ENCODE measurements at places on chromosomes 5 and 9.

DNA sequence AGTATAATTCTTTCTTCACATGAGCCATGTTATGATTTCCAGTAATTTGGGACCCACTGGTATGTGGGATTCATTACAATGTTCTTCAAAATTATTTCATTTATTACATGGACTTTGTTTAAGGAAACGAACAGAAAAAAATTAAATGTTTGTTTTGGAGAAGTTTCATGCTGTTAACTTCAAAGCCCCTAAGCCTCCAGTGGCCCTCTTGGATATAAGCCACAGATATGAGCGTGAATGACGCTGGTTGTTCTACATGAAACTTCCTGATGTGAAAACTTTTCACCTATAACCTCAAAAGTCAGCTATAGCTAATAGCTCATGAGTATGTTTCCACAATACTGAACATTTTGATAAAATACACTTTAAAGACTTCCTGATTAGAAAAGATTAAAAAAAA, 334.2 kb downstream of the PDE4D start:
- DNase-seq: peak; percentile 63

DNA sequence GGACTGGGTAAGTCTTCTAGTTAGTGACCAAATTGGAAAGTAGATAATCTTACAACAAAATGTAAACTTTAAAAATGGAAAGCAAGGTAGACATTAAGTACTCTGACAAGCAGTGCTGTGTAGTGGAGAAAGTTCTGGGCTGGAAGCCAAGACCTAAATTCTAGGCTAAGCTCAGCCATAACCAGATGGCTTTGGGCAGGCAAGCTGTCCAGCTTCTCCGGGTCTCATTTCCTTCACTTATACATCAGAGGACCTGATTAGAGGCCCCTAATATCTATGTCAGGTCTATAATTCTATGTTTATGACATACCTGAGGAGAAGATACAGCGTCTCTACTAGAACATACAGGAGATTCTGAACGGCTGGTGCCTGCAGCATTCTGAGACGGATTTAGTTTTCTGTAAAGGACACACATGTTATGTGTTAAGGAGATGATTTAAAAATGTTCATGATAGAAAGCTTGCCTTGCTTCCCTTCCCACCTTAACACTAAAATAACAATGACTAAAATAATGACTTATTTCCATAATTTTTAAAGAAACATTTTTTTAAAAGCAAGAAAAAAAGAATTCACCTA, 61.2 kb downstream of the ELL2 start:
- DNase-seq: no peak

DNA sequence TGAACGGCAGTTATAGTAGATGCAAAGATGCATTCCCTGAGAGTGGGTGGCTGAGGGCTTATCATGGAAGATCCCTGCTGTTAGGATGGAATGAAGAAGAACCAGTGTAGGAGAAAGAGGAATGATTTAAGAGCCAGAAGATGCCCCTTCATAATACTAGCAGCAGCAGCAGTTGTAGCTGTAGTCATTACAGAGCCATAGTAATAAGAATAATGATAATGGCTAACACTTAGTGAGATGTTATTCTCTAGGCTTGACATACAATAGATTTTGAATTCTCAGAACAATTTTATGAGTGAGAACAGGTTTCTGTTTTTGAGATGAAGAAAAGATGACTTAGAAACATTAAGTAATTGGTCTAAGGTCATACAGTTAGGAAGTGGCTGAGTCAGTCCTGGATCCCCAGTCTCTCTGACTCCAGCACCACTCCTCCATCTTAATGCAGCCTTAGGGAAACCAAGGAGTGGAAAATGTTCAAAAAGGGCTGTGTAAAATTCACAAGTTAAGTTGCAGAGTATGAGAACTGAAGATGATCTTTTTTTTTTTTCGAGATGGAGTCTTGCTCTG, 459.4 kb upstream of the SGCD start:
- DNase-seq: no peak

DNA sequence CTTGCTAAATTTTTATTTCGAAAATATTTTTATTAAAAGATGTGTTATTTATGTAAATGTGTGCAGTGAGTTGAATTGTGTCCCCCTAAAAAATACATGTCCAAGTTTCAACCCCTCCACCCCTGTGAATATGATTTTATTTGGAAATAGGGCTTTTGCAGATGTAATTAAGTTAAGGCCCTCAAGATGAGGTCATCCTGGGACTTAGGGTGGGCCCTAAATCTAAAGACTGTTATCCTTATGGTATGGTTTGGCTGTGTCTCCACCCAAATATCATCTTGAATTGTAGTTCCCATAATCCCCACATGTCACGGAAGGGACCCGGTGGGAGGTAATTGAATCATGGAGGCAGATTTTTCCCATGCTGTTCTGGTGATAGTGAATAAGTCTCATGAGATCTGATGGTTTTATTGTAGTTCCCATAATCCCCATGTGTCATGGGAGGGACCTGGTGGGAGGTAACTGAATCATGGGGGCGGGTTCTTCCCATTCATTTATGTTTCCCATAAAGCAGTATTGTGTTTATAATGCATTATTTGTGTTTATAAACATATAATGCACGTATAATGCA, 1.5 kb upstream of the TMED7 start:
- no peak for DNase-seq

- no peak for DNase-seq
Observed at GRCh38 chr5:175800656-175801081, 70.7 kb upstream of the CPLX2 start.

DNA sequence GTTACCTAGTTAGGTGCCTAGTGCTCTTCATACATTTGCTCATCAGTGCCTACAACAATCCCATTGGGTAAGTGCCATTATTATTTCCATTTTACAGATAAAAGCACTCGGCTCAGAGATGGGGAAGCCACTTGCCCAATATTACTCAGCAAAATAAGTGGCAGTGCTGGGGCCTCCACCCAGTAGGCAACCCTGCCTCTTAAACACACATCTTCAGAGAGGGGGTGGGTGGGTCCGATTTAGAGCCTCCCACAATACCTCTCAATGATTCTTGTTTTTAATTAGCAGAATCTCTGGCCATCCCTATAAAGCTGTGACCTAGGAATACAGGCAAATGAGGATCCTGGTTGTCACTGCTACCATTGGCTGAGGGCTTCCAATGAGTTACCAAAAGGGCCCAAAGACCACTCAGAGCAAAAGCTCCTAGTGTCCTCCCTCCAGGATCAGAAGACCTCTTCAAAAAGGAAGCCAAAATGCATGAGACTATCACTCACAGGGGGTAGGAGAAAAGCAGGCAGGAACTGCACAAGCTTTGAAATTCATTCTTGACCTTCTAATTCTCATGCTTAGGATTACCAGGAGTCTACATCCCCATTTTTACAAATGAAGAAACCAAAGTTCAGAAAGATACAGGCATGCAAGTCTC, 36.1 kb upstream of the UBE2D2 start:
- no peak for DNase-seq

GRCh38 chr5:164742025-164742424, 1236.6 kb downstream of the MAT2B start:
- DNase-seq: no peak

DNA sequence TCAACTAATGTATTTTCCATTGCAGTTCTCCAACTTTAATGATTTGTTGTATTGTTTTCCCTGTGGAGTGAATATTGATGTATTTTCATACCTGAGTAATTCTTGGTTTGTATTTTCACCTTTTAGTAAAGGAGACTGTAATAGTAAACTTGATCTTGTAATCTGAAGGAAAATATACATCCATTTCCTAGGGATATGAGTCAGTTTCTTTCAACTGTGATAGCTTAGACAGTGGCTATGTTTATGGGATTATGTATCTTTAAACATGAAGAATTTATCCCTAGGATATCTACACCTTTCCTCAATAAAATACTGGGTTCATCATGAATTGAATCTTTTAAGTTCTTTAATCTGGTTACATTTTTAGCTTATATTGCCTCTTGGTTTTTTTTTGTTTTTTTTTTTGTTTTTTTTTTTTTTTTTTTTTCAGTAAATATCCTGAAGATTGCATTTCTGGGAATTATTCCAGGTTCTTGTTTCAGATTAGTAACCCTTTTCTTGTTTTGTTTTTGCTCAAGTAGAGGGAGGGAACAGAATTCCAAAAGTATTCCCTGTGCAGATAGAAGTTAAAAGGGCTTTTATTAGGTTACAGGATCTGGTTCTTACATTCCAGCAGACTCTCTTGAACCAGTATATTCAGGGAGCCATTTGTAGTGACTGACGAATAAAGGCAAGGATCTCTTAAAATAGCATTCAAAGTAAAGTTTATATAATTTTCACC, 7.1 kb downstream of the WDR36 start:
- DNase-seq: no peak

DNA sequence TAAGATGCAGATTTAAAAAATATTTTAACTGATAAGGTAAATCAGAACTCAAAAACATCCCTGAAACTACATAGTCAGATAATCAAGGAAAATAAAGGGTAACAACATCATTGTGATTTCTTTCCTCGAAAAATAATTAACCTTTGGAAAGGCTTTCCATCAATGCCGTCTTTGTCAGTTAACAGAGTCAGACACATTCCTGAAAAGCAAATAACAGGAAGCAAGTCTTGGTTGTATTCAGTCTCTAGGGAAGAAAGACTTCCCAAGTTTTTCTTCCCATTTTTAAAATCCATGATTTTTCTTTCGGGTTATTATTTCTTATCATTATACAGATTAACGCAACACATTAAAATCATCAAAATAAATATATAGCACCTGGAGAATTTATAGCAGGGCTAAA, 256.4 kb upstream of the CDH6 start:
- no peak for DNase-seq

- peak; percentile 88 for DNase-seq
Observed at GRCh38 chr5:125484742-125485641, 738.6 kb upstream of the ZNF608 start.

GRCh38 chr5:146047396-146047795, 58.0 kb downstream of the PLAC8L1 start:
- DNase-seq: no peak

DNA sequence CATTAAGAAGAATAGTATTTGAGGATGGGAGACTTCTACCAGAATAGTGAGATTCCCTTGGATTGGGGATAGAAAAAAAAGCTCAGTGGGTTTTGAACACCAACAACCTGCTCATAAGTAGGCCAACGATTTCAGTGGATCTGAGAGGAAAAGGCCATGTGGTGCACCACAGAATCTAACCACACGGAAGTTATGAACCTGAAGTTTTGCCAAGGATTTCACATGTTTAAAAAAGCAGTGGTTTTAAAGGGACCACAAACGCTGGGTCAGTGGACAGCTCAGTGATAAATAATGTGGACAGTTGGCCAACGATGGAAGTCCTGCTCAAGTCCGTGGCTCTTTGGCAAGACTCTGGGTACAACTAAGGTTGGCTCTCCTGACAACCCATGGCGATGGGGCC, 107.2 kb upstream of the TXNDC8 start:
- DNase-seq: no peak

DNA sequence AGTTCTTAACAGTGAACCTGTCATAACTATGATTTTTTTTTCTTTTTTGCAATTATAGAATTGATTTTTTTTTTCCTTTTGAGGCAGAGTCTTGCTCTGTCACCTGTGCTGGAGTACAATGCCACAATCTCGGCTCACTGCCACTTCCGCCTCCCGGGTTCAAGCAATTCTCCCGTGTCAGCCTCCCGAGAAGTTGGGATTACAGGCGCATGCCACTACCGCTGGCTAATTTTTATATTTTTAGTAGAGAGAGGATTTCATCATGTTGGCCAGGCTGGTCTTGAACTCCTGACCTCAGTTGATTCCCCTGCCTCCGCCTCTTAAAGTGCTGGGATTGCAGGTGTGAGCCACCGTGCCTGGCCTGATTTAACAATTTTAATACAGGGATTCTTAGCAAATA, 21.4 kb downstream of the UGCG start:
- DNase-seq: no peak

- DNase-seq: no peak
Observed at GRCh38 chr5:43555895-43556606, 826 bp downstream of the PAIP1 start.

DNA sequence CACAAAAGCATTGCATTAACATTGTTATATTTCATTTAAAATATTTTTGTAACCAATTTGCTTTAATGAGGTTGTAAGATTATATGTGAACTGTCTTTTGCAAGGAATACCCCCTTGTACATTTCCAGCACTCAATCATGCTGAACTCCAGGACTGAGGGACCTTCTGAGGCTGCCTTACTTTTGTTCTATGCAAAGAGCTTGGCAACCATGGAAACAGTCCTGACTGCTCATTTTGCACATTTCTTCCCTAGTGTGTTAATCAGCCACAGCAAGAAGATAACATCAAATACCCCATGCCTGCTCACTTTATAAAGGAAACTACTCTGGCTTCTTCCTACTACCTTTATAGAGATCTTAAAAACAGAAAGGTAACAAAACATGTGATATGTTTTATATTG, 355.6 kb upstream of the IZUMO3 start:
- DNase-seq: no peak

- DNase-seq: no peak
Observed at GRCh38 chr5:112012104-112012503, 255.1 kb upstream of the NREP start.

GRCh38 chr9:2151171-2151570, 136.0 kb downstream of the SMARCA2 start:
- no peak for DNase-seq

GRCh38 chr5:18393565-18394442, 759.5 kb downstream of the TAF11L14 start:
- DNase-seq: peak; percentile 33

DNA sequence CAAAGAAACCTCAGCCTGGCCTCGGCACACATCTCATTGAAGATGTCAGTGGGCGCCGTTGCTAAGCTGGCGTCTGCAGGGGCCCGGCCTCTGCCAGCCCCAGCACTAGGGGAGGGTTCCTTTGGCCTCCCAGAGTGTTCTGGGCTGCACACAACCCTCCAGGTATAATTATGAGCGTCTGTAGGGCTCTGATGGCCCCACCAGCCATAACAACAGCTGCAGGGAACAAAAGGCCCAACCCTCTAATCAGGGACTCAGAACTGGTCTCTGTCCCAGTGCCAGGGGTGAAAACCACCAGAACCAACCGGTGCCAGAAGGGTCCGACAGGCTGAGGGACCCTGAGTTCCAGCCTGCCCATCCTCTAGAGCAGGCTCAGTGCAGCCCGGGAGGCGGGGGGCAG, 39.5 kb upstream of the SLC12A7 start:
- no peak for DNase-seq

DNA sequence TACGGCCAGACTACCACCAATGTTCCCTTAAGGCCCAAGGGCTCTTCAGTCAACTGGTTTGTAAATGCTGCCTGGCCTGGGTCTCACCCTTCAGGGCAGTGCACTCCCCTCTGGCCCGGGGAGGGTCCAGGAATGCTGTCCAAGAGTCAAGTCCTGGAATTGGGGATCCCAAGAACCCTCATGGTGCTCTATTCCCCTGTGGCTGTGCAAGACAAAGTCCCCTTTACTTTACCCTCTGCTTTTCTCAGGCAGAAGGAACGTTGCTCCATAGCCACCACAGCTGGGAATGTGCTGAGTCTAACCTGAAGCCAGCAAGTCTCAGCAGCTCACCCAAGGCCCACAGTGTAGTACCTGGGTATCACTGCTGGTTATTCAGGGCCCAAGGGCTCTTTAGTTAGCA, 51.3 kb upstream of the CRHBP start:
- DNase-seq: no peak

DNA sequence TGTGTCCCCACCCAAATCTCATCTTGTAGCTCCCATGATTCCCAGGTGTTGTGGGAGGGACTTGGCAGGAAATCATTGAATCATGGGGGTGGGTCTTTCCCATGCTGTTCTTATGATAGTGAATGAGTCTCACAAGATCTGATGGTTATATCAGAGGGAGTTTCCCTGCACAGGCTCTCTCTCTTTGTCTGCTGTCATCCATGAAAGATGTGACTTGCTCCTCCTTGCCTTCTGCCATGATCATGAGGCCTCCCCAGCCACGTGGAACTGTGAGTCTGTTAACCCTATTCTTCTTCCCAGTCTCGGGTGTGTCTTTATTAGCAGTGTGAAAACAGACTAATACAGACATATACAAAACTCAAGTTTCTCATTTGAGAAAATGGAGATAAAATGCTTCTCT, 139.3 kb downstream of the FBXL7 start:
- DNase-seq: no peak

Data from glomerular endothelial cell (primary cell).